ENCODE measurements at places on chromosomes 2 and 18.

DNA sequence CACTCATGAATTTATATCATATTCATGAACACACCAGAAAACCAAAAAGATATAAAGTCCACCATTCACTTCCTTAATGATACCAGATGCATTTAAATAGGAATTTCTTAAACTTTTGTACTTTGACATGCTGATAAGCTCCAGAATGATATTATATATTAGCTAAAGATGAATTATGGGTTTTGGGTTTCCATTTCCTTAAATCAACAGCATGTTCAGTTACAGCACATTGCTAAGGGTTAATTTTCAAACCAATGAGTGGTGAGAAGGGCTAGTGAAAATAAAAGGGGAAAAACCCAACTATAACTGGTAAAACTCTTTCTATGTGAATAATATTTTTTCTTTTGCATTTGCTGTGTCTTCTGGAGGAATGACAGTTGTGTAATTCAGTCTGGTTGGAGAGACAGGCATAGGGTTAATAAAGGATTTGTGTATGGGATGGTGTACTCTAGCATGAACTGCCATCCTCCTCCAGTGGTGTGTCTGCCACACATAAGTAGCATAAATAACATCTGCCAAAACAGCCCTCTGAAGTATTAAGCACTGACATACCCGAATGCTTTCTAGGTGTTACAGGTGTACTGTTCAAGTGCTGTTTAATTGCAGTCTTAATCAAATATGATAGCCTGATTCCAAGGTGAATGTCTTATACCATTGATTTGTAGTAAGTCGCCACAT lies 19.3 kb upstream of the CPS1 start:
- no peak for DNase-seq

GRCh38 chr2:185050804-185051203 lies 452.5 kb downstream of the ZNF804A start:
- no peak for DNase-seq

GRCh38 chr18:36187193-36187825 lies at the start of gene MOCOS:
TSS of gene MOCOS (plus strand) at chr18:36187497. CDS start at chr18:36187540, 43 bp downstream.
- no peak for DNase-seq

GRCh38 chr18:37085362-37085761 lies 256.4 kb downstream of the KIAA1328 start:
- no peak for DNase-seq

DNA sequence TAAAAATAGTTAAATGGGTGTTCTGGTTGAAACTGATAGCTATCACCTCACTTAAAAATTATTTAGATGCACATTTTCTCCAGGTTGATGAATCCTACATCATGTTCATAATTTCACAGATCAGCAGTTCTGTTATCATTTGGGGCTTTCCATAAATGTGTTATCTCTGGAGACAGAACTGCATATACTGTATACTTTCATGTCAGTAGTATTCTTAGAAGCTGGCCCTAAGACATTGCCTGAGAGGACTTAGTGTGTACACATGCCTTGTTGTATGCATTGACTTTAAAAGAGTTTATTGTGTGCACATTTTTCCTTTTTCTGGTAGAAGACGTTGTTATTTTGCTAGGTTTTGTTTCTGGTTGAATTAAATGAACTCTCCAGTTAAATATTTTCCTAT lies 41.0 kb downstream of the PIK3C3 start:
- DNase-seq, result no peak

Data from stimulated activated CD8-positive, alpha-beta memory T cell treated with anti-CD3 and anti-CD28 coated beads, Interleukin-7, amount 100 ng/mL, for 24 hours (primary cell).